ENCODE measurements at places on chromosomes 1 and 21.

DNA sequence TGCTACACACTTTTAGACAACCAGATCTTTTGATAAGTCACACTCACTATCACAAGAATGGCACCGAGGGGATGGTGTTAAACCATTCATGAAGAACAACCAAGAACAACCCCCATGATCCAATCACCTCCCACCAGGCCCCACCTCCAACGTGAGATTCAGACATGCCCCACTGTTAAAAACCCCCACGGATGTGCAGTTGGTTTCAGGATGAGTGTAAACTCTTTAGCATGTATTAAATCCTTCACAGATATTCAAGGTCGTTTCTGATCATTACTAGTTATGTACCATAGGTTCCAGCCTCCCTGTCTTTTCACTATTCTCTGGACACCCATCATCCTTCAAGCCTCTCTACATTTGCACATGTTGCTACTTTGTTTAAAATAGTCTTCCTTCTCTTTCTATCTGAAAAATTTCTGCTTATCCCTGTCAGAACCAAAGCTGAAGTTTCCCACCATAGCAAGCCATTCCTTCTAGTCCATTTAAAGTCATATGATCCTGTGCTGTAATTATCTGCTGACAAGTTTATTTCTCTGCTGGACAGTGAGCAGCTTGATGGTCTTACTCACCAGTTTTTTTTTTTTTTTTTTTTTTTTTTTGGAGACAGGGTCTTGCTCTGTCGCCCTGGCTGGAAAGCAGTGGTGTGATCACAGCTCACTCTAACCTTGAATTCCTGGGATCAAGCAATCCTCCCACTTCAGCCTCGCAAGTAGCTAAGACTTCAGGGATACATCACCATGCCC, 36.8 kb downstream of the MAP10 start:
- DNase-seq = no peak

GRCh38 chr1:11516961-11517635, 38.1 kb downstream of the DISP3 start:
- no peak for DNase-seq

DNA sequence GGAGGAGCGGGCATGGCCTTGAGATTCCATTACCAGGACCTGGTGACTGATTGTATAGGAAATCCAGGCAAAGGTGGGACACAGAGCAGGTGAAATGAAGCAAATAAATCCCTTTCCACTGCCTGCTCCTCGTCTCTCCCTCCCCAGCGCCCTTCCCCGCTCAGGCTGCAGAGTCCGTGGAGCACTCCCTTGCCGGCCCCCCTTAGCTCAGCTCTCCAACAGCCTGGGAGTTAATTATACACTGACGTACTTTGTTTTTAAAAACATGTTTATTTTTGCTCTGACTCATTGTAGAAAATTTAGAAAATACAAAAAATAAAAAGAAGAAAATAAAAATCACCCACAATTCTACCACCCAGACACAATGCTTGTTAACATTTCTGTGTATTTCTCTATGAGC, 61.7 kb downstream of the LGR6 start:
- DNase-seq = no peak

- no peak for DNase-seq
Observed at GRCh38 chr1:117646956-117647355, 41.1 kb downstream of the TENT5C start.

GRCh38 chr1:219227360-219228057, 53.8 kb downstream of the LYPLAL1 start:
- no peak for DNase-seq

DNA sequence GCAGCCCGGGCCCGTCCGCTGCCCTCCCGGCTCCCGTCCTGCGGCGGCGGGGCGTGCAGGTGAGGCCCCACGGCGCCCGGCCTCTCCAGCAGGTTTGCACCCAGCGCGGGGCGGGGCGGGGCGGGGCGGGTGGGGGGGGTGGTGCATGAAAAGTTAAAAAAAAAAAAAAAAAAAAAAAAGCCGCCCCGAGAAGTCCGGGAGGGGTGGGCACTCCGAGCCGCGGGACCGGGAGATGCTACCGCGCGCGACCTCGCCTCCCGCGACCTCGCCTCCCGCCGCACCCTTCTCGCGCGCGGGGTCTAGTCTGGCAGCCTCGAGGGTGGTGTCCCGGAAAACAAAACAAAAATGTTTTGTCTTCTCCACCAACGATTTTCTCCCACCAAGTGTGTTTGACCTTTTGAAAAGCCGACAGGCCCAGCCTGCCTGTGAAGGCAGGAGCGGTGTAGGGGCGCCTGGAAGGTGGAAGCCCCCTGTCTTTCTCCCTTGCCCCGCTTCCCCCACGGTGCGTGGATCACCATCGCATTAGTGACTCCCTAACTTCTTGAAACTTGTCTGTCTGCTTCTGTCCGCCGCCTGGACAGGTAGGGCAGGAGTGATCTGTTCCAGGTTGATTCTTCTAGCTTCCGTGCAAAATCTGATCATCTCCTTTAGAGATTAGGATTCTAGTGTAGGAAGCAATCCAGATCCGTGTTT, 569 bp downstream of the RCAN3 start:
- DNase-seq = peak; percentile 37

GRCh38 chr1:209349363-209350308, 233.9 kb upstream of the CAMK1G start:
- DNase-seq = no peak

- no peak for DNase-seq
Observed at GRCh38 chr1:45512641-45513054, 9.0 kb downstream of the PRDX1 start.

- no peak for DNase-seq
Observed at GRCh38 chr1:23537296-23537973, 6.4 kb upstream of the E2F2 start.
